ENCODE measurements at places on chromosomes 1 and 21.

GRCh38 chr21:35190201-35190701, 141.1 kb upstream of the RUNX1 start:
- DNase-seq = peak; percentile 45

DNA sequence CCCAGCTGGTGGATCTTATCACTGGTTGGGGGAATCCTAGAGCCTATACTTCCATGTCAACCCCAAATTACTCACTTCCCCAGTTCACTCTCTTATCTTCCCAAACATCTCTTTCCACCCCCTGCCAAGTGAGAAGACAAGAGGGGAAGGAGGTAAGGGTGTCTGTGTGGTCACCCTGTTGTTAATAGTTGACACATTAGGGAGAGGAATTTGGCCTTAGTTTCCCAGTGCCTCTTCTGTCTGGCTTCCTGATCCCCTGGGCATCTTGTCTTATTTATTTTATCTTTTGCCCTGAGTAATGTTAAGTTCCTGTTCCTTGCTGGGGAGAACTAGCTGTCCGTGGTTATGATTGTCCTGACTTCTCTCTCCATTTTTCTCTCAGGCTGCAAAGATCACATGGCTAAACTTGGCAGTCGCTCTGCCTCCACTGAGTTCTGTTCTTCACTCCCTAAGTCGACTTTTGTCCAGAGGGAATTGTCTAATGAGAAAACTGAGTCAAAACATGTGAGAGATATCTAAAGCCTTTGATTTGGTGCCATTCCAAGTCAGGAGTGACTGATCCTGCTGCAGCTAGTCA, 157.1 kb upstream of the SYT6 start:
- peak; percentile 97 for DNase-seq

GRCh38 chr1:31822766-31823165, 6.9 kb upstream of the SPOCD1 start:
- DNase-seq = no peak

DNA sequence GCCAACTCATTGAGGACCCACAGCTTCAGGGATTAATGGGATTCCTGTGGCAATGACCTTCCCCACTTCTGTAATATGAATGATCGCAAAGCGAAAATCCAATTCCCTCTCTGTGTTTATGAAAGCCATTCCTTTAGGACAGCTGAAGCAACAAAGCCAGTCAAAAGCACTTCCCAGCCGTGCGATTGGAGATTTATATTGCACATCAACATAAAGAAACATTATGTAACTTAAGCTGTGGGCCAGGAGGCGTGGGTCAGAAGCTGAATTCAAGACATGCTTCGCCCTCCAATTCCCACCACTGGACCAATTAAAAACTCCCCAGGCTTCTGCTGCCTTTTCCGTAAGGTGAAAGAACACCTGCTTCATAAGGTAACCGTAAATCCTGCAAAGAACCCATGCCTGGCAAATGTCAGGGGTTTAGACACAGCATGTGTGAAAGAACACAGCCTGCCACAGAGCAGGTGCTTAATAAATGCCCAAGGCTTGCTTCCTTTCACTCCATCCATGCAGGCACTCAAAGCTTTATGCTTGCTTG, 138.9 kb upstream of the SOD1 start:
- DNase-seq = no peak

GRCh38 chr1:232274236-232274855, 355.6 kb downstream of the SIPA1L2 start:
- DNase-seq = peak; percentile 45

DNA sequence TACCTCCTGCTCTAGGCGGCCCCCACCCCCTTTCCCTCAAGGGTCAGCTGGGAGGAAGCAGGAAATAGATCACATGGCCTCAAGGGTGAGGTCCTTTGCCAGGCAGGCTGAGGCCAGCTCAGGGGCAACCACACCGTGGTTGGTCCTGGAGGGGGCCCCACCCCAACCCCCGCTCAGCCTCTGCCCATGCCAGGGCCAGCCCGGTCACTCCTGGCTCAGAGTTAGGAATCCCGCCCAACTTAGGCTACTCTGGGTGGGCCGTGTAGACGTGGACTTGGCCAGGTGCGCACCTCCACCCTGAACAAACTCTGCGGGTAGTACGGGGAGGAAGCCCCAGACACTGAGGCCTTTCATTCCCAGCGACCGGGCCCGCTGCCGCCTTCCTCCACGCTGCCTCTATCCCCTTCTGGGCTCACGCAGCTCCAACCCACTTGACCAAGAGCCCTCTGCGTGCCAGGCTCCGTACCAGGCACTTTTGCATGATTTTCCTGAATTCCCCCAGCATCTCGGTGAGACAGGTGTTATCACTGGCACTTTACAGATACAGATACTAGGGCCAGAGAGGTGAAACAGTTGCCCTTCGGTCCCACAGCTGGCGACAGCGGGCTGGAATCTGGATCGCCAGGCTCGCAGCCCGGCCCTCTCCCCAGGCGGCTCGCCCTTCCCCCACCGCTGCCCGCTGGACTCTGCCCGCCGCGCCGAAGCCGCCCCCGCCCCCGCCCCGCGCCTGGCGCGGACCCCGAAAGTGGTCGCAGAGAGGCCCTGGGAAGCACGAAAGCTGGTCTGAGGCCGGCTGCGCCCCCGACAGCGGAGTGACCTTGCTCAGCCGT, 769 bp downstream of the GALE start:
- DNase-seq = peak; percentile 70

DNA sequence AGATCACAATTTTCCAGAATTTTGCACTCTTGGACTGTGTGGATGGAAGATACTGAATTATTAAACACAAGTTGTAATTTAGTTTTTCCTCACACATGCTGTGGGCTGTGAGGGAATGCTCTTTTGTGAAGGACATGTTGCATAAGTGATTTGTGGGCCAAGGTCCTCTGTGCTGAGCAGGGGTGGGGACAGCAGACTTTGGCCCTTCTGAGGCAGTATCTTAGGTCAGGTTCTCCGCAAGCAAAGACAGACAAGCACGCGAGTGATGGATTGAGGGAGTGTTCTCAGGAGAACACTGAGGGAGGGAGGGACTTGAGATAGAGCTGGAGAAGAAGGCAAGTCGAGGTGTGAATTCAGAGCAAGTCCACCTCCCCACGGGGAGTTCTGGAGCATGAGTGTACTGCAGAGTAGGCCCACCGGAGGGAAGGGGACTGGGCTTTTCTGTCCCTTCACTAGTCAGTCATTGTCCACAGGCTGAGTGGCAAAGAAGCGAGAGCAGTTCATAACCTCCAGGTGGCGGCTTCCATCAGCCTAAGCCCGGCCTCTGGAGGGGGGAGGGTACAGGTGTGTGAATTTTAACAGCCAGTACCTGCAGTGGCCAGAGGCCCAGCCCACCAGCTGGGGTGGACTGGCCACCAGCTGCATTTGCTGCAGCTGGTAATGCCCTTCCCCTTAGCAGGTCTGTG, 19.1 kb upstream of the CD101 start:
- no peak for DNase-seq

- DNase-seq = no peak
These were observed 23.0 kb upstream of the SYNC start for GRCh38 chr1:32725615-32725982.

GRCh38 chr1:210582205-210582970, 253.7 kb downstream of the HHAT start:
- no peak for DNase-seq

DNA sequence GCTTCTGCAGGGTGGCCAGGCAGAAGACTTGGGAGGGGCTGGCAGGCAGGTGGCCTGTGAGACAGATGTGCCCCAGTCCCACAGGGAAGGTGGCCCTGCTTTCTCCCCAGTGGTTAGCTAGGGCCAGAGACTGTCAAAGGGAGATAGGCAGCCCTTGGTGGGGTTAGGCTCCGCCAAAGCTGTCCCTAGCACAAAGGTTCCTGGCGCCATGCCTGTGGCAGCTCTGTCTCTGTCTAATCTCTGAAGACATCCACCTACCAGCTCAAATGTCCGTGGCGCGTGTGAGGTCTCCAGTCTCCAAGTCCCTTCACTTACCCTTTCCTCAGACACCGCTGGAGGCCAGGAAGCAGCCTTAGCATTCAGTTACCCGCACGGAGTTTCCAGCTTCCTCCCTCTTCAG, 17.7 kb downstream of the TCP10L start:
- no peak for DNase-seq

Measured in umbilical cord (tissue), 2 donors.